ENCODE measurements at places on chromosomes 11 and 22.

GRCh38 chr11:76801225-76801624 lies 18.1 kb downstream of the TSKU start:
- no peak overlapping the region for H3K27ac ChIP-seq
- H3K36me3 ChIP-seq, result no peaks in the 10 kb centered on the region
- H3K27me3 ChIP-seq, result peaks cover 37% of the 10 kb centered on the region

- no peaks in the 10 kb centered on the region for H3K36me3 ChIP-seq
- no peak overlapping the region for H3K4me3 ChIP-seq
- H3K27ac ChIP-seq, result no peak overlapping the region
- peaks cover 27% of the 10 kb centered on the region for H3K27me3 ChIP-seq
- H3K4me1 ChIP-seq, result peaks cover 25% of the 10 kb centered on the region
Measured at GRCh38 chr11:36363361-36364268, 67.5 kb downstream of the PRR5L start.

DNA sequence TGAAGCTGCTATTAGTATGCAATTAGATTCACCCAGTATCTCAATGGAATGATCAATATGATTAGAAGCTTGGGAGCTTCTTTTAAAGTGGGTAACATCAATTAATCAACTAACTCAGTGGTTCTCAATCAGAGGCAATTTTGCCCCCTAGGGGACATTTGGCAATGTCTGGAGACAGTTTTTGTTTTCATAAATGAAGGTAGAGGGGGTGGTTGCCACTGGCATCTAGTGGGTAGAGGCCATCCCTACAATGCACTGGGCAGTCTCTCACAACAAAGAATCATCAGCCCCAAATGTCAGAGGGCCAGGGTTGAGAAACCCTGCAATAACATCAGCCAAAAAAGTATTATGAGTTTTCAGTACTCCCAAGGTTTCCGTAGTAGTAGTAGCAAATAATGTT lies 5.9 kb upstream of the AMOTL1 start:
- H3K27ac ChIP-seq, result no peak overlapping the region
- H3K27me3 ChIP-seq, result no peaks in the 10 kb centered on the region
- DNase-seq, result no peak

- H3K4me3 ChIP-seq, result no peak overlapping the region
- peaks cover 64% of the 10 kb centered on the region for H3K27me3 ChIP-seq
- no peak overlapping the region for H3K27ac ChIP-seq
- peaks cover 22% of the 10 kb centered on the region for H3K4me1 ChIP-seq
Measured at GRCh38 chr22:29473001-29473400, 7.0 kb upstream of the NEFH start.

DNA sequence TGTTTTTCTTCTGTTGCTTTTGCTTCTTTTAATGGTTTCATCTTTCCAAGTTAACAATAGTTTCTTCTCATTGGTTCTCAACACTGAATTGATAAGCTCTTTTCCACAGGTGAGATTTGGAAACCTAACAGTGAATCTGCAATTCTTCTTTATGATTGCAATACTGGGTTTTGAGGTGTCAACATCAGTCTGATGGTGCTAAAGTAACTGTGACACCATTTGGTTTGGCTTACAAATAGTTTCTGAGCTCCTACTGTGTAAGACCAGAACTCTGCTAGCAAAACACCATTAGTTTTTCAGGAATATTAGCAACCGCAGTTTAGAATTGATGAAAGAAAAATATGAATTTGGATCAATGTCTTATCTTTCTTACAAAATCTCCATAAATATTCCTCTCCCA lies 58.6 kb downstream of the MAML2 start:
- H3K36me3 ChIP-seq, result no peaks in the 10 kb centered on the region
- H3K4me1 ChIP-seq, result peaks cover 48% of the 10 kb centered on the region
- DNase-seq, result no peak
- no peaks in the 10 kb centered on the region for H3K27me3 ChIP-seq

DNA sequence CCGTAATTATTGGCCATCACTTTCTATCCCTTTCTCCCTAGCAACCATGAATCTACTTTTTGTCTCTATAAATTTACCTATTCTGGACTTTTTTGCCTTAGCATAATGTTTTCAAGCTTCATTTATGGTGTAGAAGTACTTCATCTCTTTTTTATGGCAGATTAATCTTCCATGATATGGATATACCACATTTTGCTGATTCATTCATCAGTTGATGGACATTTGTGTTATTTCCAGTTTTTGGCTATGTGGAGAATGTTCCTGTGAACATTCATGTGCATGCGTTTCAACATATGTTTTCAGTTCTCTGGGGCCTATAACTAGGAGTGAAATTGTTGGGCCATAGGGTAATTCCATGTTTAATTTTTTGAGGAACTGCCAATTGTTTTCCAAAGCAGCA lies 12.8 kb downstream of the CAPN1 start:
- H3K4me1 ChIP-seq, result peaks cover 17% of the 10 kb centered on the region
- H3K27ac ChIP-seq, result peak overlapping the region; percentile 48
- H3K36me3 ChIP-seq, result peaks cover 17% of the 10 kb centered on the region
- H3K4me3 ChIP-seq, result no peak overlapping the region
- H3K27me3 ChIP-seq, result no peaks in the 10 kb centered on the region
- DNase-seq, result no peak

DNA sequence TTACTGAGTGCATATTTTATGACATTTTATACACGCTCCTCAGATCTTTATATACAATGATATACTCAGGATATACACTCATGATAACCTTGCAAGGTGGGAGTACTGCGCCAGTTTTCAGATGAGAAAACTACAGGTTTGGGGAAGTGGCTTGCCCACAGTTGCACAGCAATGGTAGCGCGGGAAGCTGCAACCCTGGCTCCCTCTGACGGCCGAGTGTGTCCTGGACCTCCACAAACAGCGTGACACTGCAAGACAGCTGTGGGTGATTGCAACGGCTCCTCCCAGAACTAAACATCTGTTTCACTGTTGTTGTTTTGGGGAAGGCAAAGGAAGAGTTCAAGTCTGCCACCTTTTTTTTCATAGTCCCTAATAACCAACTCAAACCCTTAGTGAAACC lies 47.0 kb downstream of the PACSIN2 start:
- H3K36me3 ChIP-seq, result peaks cover 6% of the 10 kb centered on the region
- H3K27me3 ChIP-seq, result no peaks in the 10 kb centered on the region
- no peak overlapping the region for H3K4me3 ChIP-seq
- peak; percentile 53 for DNase-seq

DNA sequence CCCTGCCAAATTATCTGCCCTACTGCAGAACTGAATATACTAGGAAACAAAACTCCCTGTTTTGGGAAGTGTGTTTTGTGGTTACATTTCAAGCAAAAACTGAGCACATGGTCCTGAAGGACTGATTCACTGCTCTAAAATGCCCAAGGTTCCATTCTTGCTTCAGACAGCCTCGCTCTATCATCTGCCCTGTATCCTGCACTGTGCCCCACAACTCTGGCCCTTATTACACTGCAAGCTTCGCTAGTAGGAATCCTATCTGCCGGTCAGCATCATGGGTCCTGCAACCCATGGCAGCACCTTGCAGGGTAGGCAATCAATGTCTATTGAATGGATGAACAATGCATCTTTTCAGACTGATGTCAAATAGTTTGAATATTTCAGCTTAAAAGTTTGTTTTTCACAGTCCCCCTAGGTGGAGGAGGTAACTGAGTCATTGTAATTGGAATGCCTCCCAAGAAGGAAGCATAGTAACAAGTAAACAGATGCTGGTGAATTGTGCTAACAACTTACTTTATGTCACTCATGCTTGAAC lies 21.3 kb downstream of the LAYN start:
- no peak for DNase-seq
- H3K27ac ChIP-seq, result no peak overlapping the region
- H3K27me3 ChIP-seq, result no peaks in the 10 kb centered on the region
- no peaks in the 10 kb centered on the region for H3K36me3 ChIP-seq

GRCh38 chr11:74672956-74673692 lies 58.1 kb downstream of the CHRDL2 start:
- no peaks in the 10 kb centered on the region for H3K27me3 ChIP-seq
- H3K4me3 ChIP-seq, result no peak overlapping the region
- peak overlapping the region; percentile 73 for H3K27ac ChIP-seq
- H3K36me3 ChIP-seq, result no peaks in the 10 kb centered on the region
- H3K4me1 ChIP-seq, result no peaks in the 10 kb centered on the region

DNA sequence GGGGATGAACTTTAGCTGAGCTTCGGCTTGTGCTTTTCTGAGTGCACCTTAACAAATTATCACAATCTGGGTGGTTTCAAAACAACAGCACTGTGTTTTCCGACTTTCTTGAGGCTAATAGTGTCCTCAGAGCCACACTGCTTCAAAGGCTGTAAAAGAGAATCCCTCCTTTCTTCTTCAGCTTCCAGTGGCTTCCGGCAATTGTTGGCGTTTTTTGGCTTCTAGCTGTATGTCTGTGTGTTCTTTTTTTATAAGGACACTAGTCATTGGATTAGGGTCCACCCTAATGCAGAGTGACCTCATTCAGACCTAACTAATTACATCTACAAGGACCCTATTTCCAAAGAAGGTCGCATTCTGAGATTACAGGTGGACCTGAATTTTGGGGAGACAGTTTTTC lies 30.6 kb downstream of the KIAA1671 start:
- peaks cover 7% of the 10 kb centered on the region for H3K27me3 ChIP-seq
- peaks cover 4% of the 10 kb centered on the region for H3K4me1 ChIP-seq
- H3K36me3 ChIP-seq, result no peaks in the 10 kb centered on the region
- H3K4me3 ChIP-seq, result no peak overlapping the region

DNA sequence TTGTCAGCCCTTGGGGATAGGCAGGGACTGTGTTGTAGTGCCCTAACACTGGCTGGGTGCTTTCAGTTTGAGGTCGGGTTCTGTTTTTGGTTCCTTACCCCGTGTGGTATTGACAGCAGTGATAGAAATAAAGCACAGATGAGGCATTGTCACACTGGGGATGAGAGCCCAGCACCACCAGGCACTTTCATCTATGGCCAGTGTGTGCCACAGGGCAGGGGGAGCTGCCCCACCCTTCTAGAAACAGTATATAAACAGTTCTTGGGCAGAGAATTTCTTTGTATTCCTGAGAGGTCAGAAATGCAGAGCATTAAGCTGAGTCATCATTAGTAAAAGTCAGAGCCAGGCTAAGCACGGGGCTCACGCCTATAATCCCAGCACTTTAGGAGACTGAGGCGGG lies 23.1 kb upstream of the CDC42EP2 start:
- H3K27me3 ChIP-seq, result no peaks in the 10 kb centered on the region
- peak overlapping the region; percentile 25 for H3K4me3 ChIP-seq
- DNase-seq, result no peak
- peaks cover 5% of the 10 kb centered on the region for H3K4me1 ChIP-seq

DNA sequence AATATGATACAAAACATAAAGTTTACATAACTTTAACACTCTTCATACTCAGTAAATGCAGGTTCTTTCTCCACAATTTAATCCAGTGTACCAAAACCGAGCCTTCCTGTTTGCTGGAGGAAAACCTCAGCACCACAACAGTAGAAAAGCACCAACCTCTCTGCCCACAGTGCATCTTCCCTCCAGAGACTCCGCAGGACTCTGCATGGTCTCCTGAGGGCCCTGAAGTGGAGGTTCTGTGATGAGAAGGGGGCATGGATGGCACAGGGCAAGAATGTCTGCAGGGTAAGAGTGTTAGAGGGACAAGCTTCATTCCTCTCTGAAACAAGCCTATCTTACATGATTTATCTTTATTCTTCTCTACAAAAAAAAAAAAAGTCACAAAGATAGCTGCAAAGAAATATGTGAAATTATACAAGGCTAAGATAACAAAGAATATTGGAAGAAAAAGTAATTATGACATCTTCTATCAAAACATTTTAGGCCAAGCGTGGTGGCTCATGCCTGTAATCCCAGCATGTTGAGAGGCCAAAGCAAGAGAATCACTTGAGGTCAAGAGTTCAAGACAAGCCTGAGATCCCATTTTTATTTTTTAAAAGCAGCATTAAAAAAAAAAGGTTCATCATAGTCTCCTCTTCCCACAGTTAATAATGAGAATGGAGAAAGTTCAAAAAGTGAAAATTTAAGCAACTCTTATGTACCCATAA lies 102.0 kb downstream of the VPREB1 start:
- H3K27me3 ChIP-seq, result no peaks in the 10 kb centered on the region
- H3K4me3 ChIP-seq, result no peak overlapping the region
- DNase-seq, result no peak
- no peak overlapping the region for H3K27ac ChIP-seq

DNA sequence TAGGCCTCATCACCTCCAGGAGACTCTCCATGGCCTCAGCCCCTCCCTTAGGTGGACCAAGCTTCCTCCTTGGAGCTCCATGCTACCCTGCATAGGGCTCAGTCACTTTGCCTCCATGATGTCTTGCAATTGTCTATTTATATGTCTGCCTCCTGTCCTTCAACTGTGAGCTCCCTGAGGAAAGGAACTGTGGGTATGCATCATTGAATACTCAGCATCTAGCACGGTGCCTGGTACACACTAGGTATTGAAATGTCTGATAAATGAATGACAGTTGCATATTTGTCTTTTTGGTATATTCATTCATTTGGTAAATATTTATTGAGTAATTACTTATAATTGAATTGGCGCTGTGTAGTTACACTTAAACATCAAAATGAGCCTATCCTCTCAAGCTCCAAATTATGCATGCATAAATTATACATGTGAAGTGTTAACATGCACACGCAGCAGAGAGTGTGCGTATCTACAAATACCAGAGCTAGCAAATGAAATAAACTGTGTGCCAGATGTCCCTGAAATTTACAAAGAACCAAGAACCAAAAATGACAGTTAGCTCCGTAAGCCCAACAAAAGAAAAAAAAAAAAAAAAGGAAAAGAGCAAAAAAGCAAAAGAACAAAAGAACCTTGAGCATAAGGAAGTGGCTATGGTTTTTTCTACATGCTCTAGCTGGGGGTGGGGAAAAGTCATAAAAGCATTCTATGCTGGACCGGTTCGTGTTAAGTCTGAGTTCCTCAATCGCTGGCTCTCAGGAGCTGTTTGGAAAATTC lies 25.2 kb downstream of the GRAP2 start:
- H3K27ac ChIP-seq, result no peak overlapping the region
- H3K36me3 ChIP-seq, result peaks cover 14% of the 10 kb centered on the region
- H3K4me1 ChIP-seq, result peaks cover 31% of the 10 kb centered on the region

- H3K27ac ChIP-seq, result no peak within 1 kb of the TSS
- H3K36me3 ChIP-seq, result no peaks in the 10 kb centered on the region
- H3K27me3 ChIP-seq, result no peaks in the 10 kb centered on the region
- DNase-seq, result no peak
- no peaks in the 10 kb centered on the region for H3K4me1 ChIP-seq
- no peak within 1 kb of the TSS for H3K4me3 ChIP-seq
Measured at GRCh38 chr11:56103210-56103737, at the start of gene OR8H2. OR8H2 (plus strand) TSS chr11:56103687; CDS start chr11:56105043, 1,356 bp downstream.

DNA sequence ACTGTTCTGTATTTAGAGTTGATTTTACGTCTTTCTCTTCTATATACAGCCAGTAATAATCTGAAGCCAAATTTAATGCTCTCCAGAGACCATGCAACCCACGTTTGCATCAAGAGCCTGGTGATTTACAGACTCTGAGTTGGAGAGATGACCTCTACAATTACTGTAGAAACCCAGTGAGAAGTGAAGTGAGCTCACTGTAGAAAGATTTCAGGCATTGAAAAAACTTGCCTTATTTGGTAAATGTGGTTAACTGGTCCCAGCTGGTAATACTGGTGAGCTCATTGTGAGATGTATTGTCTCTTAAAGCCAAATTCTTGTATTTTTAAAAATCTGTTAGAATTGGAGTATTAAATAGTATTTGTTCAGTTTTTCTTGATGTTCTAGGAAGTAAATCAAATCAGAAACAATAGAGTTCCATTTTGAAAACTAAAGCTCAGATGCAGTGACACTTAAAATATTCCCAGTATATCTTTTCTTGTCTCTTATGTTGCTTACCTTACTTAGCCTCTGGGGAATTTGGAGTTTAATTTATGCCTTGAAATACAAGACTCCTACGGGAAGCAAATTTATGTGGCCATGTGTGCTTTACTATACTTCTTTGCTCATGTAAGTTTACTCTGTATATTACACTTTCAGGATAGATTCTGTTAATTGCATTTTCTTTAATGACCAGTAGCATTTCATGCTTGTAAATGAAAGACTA lies 189.9 kb downstream of the ARHGAP42 start:
- no peak overlapping the region for H3K4me3 ChIP-seq
- peaks cover 5% of the 10 kb centered on the region for H3K36me3 ChIP-seq
- H3K27ac ChIP-seq, result no peak overlapping the region
- peaks cover 4% of the 10 kb centered on the region for H3K4me1 ChIP-seq
- DNase-seq, result no peak
